ENCODE measurements at places on chromosomes 4 and X. TPM values are rescaled to one million over a fixed set of nuclear protein-coding genes. Genes with fewer than 3 reads are reported as not detected.

- peak; percentile 31 for DNase-seq
Observed at GRCh38 chr4:25970226-25970675, 56.2 kb downstream of the SMIM20 start.

DNA sequence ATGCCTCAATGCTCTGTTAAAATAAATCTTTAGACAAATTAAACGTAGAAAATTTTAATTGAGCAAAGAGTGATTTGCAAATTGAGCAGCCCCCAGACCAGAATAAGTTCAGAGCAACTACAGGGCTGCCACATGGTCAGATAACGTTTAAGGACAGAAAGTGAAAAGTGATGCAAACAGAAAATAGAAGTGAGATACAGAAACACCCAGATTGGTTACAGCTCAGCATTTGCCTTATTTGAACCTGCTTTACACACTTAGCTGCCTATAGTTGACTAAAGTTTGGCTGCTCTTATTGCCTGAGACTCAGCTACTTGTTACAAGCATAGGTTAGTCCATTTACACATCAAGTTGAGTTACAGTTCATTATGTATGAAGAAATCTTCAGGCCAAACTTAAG is 1800.8 kb upstream of the PCDH10 start:
- no peak for DNase-seq

GRCh38 chr4:126719852-126720251 is 912.9 kb upstream of the INTU start:
- DNase-seq: no peak

- no peak for DNase-seq
Observed at GRCh38 chr4:13276357-13276756, 207.8 kb downstream of the RAB28 start.

DNA sequence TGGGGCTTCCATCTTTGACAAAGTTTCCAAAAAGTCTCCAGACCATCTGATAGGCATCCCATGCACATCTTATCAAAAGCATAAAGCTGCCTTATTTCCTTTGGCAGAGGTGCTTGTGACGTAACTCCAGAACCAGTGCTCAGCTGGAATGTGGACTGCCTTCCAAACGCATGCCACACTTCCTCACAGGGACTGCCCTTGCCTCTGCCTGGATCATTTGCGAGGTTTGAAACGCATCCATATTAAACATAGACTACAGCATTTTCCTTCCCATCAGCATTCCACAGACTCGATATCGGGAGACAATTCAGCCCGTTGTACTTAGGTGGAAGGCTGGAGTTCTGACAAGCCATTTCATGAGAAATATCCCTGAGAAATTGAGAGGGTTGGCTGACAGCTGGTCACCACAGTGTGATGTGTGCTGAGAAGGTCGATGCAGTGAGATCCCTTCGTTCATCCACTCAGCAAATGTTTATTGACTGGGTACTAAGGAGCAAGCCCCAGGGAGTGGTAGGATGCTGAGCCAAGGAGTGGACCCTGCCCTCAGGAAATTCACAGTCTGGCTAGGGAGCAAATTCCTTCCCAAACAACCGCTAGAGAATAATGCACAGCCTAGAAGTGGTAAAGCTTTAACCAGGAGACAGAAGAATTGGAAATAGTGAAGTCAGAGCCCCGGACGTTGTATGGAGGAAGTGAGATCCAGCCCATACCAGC is 376.0 kb downstream of the BCOR start:
- DNase-seq: no peak

FAM9B gene
- total RNA-seq: not detected

DNA sequence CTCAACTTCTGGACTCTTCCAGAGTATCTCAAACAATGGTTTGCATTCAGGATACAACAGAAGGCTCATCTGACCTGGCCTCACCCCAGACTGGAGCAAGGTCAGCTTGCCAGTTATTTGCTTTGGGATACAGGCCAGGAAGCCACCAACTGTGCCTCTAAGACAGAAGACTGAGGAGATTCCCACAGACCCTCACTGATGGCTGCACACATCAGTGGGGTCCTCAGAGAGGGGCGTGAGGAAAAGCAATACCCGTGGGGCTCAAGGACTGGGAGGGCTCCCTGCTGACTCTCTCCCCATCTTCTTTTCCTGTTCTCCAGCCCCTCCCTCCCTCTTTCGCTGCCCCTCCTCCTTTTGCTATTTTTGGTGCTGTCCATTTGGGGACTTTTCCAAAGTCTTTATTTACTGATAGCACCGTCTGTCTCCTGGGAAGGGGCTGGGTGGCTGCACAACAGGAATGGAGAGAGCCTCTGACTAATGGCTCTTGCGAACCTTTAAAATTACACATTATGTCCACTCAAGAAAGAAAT is 23.2 kb downstream of the RELL1 start:
- peak; percentile 81 for DNase-seq

RAB28 gene
- total RNA-seq: 15.5 TPM

- no peak for DNase-seq
Observed at GRCh38 chr4:48752726-48753125, 27.4 kb downstream of the FRYL start.

DNA sequence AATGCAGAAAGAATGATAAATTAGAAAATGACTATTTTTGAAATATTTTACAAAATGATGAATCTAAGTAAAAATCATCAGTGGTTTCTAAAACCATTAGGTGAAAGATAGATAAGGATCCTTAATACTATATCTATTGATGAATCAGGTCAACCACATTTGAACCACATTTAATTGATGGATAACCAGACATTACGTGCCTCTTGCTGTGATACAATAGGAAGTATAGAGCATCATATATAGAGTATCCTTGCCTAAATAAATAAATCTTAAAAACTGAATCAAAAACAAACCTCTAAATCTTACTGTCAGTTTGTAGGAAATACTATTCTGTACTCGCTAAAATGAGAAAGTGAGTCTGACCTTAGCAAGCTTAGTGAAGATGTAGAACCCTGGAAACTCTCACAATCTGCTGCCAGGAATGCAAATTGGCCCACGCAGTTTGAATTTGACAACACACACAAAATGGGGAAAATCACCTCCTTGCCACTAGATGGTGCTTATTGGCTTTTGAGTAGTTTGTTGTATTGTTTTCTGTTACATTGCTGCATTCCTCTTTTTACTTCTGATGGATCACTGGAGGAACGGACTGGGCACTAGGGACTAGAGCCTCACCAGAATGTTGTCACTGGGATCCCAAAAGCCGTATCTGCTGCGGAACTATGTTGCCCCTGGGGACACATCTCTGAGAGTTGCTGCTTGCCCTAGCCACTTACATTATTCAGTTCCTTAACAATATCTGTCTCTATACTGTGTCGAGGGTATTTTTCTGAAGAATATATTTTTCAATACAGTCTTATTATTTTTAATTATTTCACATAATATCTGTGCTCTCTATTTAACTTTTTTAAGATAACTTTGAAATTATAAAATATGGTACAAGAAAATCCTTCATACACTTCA is 25.4 kb upstream of the SLAIN2 start:
- DNase-seq: no peak

Measured in kidney epithelial cell (primary cell).